CD8-positive, alpha-beta memory T cell (primary cell): ENCODE measurements at places on chromosomes 1 and 21. TPM values are rescaled to one million over a fixed set of nuclear protein-coding genes. Genes with fewer than 3 reads are reported as not detected.

GRCh38 chr1:199799116-199799515 is 228.4 kb upstream of the NR5A2 start:
- DNase-seq = no peak
- H3K36me3 ChIP-seq = no peaks in the 10 kb centered on the region

DNA sequence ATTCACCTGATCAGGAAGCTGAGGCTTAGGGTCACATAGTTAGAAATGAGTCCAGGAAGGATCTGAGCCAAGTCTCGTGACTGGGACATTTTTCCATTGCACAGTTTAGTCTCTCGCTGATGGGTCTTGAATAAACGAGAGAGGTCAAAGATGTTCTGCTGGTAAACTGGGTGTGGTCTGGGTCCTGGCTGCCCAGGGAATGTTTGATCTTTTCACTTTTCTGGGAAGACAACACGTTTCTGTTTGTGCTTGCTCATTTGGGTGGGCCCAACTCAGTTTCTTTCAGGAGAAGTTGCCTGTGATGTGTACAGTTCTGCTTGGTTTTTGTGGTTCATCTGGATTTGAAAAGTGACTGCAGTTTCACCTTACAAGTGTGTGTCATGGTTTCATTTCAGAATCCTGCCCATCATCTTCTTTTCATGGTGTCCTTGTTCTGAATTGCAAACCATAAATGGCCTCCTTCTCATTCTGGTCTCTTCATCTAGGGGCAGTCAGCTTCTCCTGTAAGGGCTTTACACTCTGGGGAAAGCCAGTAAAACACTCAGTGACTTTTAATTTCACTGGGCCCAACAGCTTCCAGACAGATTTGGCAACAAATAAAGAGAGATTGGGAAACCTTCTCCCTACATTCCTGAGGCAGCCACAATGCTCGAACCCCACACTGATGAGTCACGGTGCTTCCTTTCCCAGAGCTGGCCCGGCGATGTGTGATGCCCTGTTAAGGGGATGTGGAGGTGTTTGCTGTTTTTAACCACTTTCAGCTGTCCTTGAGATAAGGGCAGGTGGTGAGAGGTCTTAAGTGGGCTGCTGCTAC is 7.2 kb upstream of the TACSTD2 start:
- no peaks in the 10 kb centered on the region for H3K36me3 ChIP-seq
- H3K27ac ChIP-seq = no peak overlapping the region
- no peaks in the 10 kb centered on the region for H3K27me3 ChIP-seq
- H3K4me1 ChIP-seq = no peaks in the 10 kb centered on the region

DNA sequence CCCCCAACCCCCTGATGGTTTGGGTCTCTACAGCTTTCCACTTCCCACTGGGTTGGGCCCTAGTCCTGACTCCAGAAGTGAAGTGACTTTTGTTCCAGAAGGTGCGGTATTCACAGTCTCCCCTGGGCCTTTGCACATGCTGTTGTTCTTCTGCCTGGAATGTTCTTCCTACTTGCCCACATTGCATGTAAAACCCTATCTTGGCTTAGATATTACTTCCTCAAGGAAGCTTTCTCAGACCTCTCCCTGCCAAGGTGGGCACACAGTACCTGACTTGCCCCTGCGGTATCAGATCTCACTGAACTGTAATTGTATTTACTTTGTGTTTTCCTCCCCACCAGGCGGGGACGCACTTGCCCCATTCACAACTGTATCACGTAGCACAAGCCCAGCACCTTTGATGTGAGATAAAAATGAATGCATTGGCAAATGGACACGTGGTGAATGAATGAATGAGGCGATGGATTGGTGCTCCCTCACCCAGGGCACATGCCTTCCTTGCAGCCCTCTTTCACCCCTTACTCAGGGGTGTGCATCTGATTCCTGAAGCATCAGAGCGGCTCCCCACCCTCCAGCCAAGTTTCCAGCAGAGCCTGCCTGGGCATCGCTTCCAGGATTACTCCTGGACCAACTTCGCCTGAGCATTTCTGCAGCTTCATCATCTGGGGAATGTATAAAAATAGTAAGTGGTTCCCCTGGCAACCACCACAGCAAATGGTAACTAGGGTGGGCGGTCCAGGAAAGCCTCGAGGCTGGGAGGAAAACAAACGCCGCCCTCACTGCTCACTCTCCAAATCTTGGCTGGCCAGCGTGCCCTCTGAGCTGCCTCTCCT is 19.8 kb downstream of the NENF start:
- no peak overlapping the region for H3K4me3 ChIP-seq
- H3K27ac ChIP-seq = no peak overlapping the region
- H3K4me1 ChIP-seq = no peaks in the 10 kb centered on the region
- H3K36me3 ChIP-seq = no peaks in the 10 kb centered on the region

DNA sequence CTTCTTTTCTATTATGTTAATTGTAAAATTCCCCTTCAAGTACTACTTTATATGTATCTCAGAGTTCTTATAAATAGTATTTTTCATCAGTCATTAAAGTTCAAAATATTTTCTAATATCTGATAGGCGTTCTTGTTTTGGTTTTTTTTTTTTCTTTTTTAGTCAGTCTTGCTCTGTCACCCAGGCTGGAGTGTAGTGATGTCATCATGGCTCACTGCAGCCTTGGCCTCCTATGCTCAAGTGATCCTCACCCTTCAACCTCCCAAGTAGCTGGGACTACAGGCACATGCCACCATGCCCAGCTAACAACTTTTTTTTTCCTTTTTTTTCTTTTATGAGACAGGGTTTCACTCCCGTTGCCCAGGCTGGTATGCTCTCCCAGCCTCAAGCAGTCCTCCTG is 27.3 kb downstream of the AGMAT start:
- H3K27ac ChIP-seq = no peak overlapping the region
- H3K4me1 ChIP-seq = no peaks in the 10 kb centered on the region
- H3K27me3 ChIP-seq = no peaks in the 10 kb centered on the region
- H3K36me3 ChIP-seq = peaks cover 13% of the 10 kb centered on the region
- no peak for DNase-seq

DNA sequence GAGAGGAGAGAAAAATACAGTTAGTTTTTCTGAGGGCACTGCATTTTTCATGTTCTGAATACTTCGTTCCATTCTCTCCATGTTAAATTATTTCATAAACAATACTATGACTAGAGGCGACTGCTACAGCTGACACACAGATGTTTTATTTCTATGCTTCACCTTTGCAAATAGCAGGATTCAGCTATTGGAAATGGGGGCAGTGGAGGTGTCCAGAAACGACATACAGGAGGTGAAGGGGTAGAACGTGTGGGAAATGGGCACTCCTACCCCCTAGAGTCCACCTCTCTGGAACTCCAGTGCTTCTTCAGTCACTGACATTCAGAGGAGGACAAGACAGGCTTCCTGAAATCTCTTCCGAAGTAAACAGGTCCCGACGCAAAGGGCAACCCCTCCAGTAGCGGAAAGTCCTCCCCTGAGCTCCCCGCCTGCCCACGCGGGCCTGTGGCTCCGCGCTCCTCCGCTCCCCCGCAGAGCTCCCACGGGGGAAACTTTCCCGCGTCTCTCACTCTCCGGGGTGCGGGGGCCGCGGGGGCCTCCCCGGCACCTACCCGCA is 480 bp downstream of the DPYD start:
- peaks cover 29% of the 10 kb centered on the region for H3K4me1 ChIP-seq
- no peak for DNase-seq
- peak overlapping the region; percentile 96 for H3K4me3 ChIP-seq
- no peaks in the 10 kb centered on the region for H3K27me3 ChIP-seq

- H3K4me3 ChIP-seq = peak overlapping the region; percentile 68
- H3K27ac ChIP-seq = peak overlapping the region; percentile 87
- no peaks in the 10 kb centered on the region for H3K36me3 ChIP-seq
- no peaks in the 10 kb centered on the region for H3K27me3 ChIP-seq
These were observed 4.2 kb upstream of the ADORA3 start for GRCh38 chr1:111507411-111508201.

DNA sequence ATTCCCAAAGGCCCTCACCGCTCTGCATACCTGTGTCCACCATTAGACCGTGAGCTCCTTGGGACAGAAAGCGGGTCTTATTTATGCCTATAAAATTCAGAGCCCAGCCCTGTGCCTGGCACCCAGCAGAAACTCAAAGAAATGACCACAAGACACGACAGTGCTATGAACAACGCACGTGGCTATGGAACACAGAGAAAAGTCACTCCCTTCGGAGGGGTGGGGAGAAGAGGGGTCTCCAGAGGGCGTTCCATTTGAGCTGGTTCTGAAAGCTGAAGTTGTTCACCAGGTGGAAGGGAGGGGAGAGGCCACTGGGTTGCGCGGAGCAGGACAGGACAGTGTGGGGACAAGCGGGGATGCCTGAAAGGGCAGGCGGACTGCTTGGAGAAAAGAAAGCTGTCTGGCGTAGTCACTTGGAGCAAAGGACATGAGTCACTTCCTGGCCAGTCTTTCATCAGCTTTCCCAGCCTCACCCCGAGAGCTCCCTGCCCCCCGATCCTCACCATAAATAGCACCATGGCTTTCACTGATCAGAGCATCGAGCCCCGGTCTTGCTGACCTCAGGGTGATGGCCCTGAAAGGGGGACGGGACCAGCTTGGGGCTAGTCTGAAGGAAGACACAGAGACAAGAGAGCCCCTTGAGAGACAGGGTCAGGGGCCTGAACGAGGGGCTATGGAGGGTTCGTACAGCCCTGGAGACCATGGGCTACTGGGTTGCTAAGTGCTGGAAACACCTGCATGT is 28.5 kb downstream of the ECE1 start:
- H3K27me3 ChIP-seq = no peaks in the 10 kb centered on the region
- H3K4me3 ChIP-seq = no peak overlapping the region
- H3K36me3 ChIP-seq = peaks cover 14% of the 10 kb centered on the region
- no peak for DNase-seq

GRCh38 chr1:181249186-181249585 is 160.7 kb downstream of the IER5 start:
- no peak overlapping the region for H3K27ac ChIP-seq
- H3K27me3 ChIP-seq = no peaks in the 10 kb centered on the region
- H3K4me3 ChIP-seq = no peak overlapping the region
- no peaks in the 10 kb centered on the region for H3K36me3 ChIP-seq
- H3K4me1 ChIP-seq = no peaks in the 10 kb centered on the region

- H3K27ac ChIP-seq = no peak overlapping the region
- no peaks in the 10 kb centered on the region for H3K27me3 ChIP-seq
- no peak for DNase-seq
- H3K4me3 ChIP-seq = no peak overlapping the region
These were observed 87.7 kb upstream of the TNFSF4 start for GRCh38 chr1:173294843-173295242.

GRCh38 chr21:34599534-34600101 is 15.3 kb downstream of the RCAN1 start:
- no peaks in the 10 kb centered on the region for H3K36me3 ChIP-seq
- DNase-seq = no peak
- no peak overlapping the region for H3K4me3 ChIP-seq
- no peaks in the 10 kb centered on the region for H3K27me3 ChIP-seq

DNA sequence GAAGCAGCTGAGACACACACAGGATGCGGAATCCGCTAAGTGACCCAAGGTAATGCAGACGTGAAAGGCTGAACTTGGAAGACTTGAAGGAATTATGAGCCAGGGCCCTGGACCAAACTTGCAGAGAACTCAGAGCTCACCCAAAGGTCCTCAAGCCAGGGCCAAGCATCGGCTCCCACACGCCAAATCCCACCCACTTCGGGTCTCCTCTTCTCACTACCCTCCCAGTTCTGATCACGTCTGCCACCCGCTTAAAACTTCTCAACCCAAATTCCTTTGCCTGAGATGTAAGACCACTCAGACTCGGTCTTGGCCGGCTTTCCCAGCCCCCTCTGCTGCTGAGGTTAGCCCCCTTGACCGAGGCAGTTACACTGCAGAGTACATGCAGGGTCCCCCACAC is 130.1 kb downstream of the PSMG1 start:
- no peak overlapping the region for H3K27ac ChIP-seq
- no peaks in the 10 kb centered on the region for H3K27me3 ChIP-seq
- no peaks in the 10 kb centered on the region for H3K4me1 ChIP-seq
- DNase-seq = no peak
- no peaks in the 10 kb centered on the region for H3K36me3 ChIP-seq

Gene COL11A1
- total RNA-seq = not detected

Gene GJB3
- not detected for total RNA-seq

Gene GJA5
- not detected for total RNA-seq

Gene KCNA3
- total RNA-seq = 38.4 TPM

Gene OR2T11
- not detected for total RNA-seq

Gene LCE1A
- not detected for total RNA-seq

Gene S100A1
- total RNA-seq = not detected
